ENCODE measurements at places on chromosomes 6 and 20. TPM values are rescaled to one million over a fixed set of nuclear protein-coding genes. Genes with fewer than 3 reads are reported as not detected.

Gene VWA7
- 0.42 TPM for total RNA-seq

DNA sequence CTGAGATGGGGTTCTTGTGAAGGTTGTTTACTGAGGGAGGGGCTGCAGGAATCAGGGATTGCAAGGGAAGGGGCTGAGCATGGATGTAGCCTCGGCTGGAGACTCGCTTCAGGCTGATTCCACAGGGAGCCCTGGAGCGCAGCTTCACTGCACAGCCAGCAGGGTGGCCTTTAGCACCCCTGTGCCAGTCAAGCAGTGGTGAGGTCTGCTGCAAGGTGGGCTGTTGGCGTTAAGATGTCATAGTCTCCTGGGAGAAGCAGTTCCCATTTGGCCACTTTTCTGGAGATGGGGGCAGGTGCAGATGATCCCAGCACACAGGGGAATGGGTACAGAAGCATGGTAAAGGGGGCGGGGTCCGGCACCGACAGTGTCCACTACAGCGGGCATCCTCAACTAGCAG is 126.3 kb downstream of the TOX2 start:
- DNase-seq: no peak

DNA sequence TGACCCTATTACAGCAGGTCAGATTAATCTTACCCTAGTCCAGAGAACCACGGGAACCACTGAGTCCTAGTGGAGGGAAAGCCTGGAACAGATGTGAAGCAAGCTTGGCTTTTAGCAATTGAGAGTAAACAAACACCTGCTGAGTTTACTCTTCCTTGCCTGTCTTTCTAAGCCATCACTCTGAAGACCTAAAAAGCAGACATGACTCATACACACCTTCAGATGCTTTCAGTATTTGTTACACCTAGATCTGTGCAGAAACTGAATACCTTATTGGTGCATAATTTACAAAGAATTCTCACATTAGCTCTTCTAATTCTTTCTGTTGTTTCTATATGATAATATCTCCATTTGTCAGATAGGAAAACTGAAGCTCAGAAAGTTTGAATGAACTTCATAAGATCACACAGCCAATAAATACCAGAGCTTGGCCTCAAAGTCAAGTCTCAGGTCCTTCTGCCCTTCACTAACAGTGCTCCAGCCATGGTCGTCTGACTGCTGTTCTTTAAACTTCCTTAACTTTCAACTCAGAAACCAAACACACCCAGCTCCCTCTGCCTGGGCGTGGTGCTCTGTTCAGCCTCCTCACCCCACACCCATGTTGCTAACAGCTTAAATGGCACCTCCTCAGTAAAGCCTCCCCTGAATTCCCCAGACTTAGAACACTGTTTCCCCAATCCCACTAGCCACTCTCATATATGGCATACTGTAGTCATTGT is 8.6 kb upstream of the GABBR1 start:
- no peak for DNase-seq

DNA sequence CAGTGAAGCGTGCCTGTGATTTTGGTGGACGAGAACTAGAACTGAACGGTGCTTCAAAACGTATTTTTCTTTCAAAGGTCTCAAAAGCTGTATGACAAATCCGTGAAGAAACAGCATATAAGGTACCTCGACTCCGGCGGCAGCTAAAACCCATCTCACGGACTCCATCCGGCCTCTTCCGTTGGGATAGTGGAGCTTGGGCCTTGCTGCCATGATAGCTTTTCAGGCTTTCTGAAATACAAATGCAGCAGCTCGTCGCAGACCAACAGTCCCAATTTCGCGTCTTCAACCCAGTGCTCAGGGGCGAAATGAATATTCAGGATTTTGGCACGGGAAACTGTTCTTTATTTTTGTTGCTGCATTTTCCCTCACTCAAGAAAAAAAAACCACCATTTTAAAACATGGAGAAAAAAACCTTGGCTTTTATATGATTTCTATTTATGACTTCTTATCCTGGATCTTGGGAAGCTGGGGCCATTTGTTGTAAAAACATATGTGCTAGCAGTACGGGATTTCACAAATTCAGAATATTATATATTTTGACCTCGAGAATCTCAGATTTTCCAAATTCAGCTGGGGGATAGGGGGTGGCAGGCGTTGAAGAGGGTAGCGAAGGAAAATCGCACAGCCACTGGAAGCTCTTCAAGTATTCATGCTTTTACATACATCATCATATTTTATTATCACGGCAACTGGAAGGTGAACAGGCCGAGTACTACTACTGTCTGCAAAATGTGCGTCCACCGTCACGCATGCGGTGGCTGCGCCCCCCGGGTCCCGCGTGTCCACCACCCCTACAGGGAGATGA is 849 bp downstream of the GSTA4 start:
- DNase-seq: peak; percentile 47

Gene CTAGE9
- total RNA-seq: not detected

Gene PRL
- total RNA-seq: not detected

GRCh38 chr20:51380401-51381385 is 161.8 kb downstream of the NFATC2 start:
- no peak for DNase-seq

Gene PAQR8
- 15.4 TPM for total RNA-seq

DNA sequence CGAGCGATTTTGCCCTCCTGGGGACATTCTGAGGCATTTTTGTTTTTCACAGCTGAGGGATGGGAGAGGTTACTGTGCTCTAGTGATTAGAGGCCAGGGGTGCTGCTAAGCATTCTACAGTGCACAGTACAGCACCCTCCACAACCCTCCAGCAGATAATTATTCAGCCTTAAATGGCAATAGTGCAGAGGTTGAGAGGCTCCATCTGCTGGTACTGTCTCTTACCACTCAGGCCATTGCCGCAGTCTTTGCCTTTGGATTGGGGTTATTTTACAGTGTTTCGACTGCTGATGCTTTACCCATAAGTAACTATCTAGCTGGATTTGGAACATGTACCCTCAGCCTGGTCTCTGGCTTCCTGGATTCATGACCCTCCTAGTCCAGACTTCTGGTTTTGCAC is 705.3 kb downstream of the KIF16B start:
- DNase-seq: no peak

Gene FAM83D
- total RNA-seq: 11.4 TPM

Gene LIME1
- total RNA-seq: 1.1 TPM

DNA sequence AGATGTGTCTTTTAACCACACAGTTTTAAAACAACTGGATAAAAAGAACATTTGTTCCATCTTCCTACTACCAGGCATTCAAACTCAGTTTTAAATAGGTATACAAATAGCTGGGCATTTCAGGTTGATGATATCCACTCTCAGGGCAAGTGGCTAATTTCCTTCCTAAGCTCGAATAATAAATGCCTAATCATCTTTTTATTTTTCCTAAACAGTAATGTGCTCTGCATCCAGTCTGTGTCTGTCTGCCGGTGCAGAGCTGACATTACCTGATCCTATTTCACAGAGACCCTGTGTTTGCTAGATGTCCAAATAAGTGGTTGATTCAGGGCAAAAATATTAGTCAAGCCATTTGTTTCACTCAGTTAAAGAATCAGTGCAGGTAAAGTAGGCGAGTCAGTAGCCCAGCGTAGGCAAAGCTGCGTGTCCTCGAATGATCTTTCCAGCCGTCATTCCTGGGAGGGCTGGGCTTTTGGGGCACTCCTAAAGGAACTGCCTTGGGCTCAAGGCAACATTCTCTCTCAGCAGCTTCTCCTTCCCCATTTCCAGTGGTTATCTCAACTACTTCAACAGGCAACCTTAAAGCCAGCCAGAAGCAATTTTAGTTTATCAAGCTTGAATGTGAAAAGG is 74.2 kb upstream of the BMP2 start:
- no peak for DNase-seq

GRCh38 chr6:111683749-111684267 is 78.1 kb upstream of the TRAF3IP2 start:
- DNase-seq: no peak

All from urinary bladder (tissue), 4 donors.